ENCODE measurements at places on chromosomes 11 and 22. TPM values are rescaled to one million over a fixed set of nuclear protein-coding genes. Genes with fewer than 3 reads are reported as not detected.

- H3K36me3 ChIP-seq: no peaks in the 10 kb centered on the region
- no peak for DNase-seq
Measured at GRCh38 chr11:94100253-94100652, 28.4 kb upstream of the PANX1 start.

- H3K4me1 ChIP-seq: no peaks in the 10 kb centered on the region
- DNase-seq: no peak
- no peak overlapping the region for H3K27ac ChIP-seq
- no peaks in the 10 kb centered on the region for H3K36me3 ChIP-seq
- H3K27me3 ChIP-seq: peaks cover 3% of the 10 kb centered on the region
Measured at GRCh38 chr11:70020336-70021214, 57.5 kb upstream of the ANO1 start.

Gene CRYBB2
- not detected for total RNA-seq

Gene OSM
- total RNA-seq: 6.3 TPM

GRCh38 chr11:61577383-61578118 is 3.3 kb downstream of the SYT7 start:
- H3K4me3 ChIP-seq: no peak overlapping the region
- peaks cover 10% of the 10 kb centered on the region for H3K27me3 ChIP-seq

Gene MAPK12
- 14.6 TPM for total RNA-seq

DNA sequence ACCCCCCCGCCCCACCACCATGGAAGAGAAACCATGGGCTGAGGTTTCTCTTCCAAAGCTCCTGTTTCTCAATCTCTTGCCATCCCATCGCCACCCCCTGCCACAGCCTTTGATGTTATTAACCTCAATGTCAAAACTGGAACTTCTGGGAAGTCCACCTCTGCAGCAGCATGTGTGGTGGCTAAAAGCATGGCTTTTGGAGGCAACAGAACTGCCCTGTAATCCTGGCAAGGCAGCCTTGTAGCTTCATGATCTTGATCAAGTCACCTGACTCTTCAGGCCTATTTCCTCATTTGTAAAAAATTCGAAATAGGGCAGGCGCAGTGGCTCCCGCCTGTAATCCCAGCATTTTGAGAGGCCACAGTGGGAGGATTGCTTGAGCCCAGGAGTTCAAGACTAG is 3.5 kb upstream of the COX8A start:
- H3K4me1 ChIP-seq: peaks cover 14% of the 10 kb centered on the region
- no peak overlapping the region for H3K4me3 ChIP-seq
- peaks cover under 1% of the 10 kb centered on the region for H3K36me3 ChIP-seq
- no peak overlapping the region for H3K27ac ChIP-seq
- H3K27me3 ChIP-seq: no peaks in the 10 kb centered on the region

Gene TRPC6
- 11.2 TPM for total RNA-seq

DNA sequence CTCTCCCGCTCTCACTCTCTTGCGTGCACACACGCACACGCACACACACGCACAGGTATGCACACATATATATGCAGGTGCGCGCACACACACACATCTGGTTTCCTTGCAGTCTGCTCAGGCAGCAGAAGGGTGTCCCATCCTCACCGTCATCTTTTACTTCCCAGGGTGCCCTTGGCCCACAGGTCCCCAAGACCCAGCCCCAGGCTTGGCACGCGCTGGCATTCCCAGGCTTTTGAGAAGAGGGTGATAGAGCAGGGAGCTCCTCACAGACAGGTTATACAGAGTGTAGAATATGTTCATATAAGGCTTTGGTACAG is 52.0 kb upstream of the SPATA19 start:
- H3K36me3 ChIP-seq: no peaks in the 10 kb centered on the region
- no peak overlapping the region for H3K4me3 ChIP-seq
- no peaks in the 10 kb centered on the region for H3K4me1 ChIP-seq
- no peaks in the 10 kb centered on the region for H3K27me3 ChIP-seq
- no peak overlapping the region for H3K27ac ChIP-seq
- DNase-seq: no peak

Gene KCNQ1OT1
- total RNA-seq: 2.6 TPM

GRCh38 chr11:100612766-100613165 is 74.3 kb upstream of the ARHGAP42 start:
- H3K27me3 ChIP-seq: no peaks in the 10 kb centered on the region
- H3K4me3 ChIP-seq: no peak overlapping the region
- no peaks in the 10 kb centered on the region for H3K36me3 ChIP-seq
- no peak for DNase-seq
- H3K4me1 ChIP-seq: no peaks in the 10 kb centered on the region
- H3K27ac ChIP-seq: no peak overlapping the region

- peaks cover 4% of the 10 kb centered on the region for H3K4me1 ChIP-seq
- no peak overlapping the region for H3K27ac ChIP-seq
- H3K4me3 ChIP-seq: no peak overlapping the region
- no peaks in the 10 kb centered on the region for H3K27me3 ChIP-seq
Measured at GRCh38 chr22:32717337-32718240, 83.9 kb upstream of the TIMP3 start.

DNA sequence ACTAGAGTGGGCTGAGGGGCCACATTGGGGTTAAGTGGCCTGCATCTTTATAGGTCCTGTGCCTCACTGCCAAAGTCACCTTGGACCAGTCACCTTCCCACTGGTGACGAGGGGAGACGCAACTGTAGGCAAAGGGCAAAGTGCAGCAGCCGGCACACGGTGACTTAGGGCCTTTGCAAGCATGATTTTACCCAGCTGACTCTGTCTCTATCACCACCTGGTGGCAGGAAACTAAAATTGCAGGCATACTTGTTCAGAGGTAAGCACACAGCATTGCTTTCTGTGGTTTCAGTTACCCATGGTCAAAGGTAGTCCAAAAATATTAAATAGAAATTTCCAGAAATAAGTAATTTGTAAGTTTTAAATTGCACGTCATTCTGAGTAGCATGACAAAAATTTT is 1164.4 kb downstream of the BRD1 start:
- DNase-seq: no peak
- no peak overlapping the region for H3K4me3 ChIP-seq
- no peaks in the 10 kb centered on the region for H3K4me1 ChIP-seq
- no peak overlapping the region for H3K27ac ChIP-seq
- H3K36me3 ChIP-seq: no peaks in the 10 kb centered on the region

DNA sequence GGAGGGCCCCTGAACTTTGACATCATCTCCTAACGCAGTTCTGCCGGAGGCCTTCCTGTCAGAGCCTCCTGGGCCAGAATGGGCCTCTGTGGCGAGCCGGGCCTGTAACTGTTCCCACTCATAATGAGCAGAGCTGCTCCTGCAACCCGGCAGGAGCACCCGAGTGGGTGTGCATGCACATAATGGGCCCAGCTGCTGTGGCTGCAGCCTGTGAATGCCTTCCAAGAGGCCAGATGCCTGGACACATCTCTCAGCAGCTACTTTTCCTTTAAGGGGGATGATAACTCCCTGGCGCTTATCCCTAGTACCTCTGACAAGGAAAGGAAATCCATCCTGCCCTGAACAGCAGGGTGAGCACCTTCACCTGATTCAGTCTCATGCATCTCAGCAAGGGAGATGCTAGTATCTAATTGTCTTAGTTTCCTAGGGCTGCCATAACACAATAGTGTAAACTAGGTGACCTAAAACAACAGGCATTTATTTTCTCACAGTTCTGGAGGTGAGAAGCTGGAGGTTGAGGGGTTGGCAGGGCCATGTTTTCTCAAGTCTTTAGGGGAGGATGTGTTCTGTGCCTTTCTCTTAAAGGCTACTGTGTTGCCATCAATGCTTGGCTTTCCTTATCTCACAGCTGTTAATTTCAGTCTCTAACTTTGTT is 120.5 kb downstream of the TEAD1 start:
- H3K27me3 ChIP-seq: no peaks in the 10 kb centered on the region
- peaks cover 4% of the 10 kb centered on the region for H3K4me1 ChIP-seq
- no peak overlapping the region for H3K4me3 ChIP-seq
- no peak overlapping the region for H3K27ac ChIP-seq

GRCh38 chr22:42721045-42721434 is 370 bp upstream of the A4GALT start:
- no peak for DNase-seq
- no peak overlapping the region for H3K27ac ChIP-seq
- H3K36me3 ChIP-seq: no peaks in the 10 kb centered on the region
- H3K4me3 ChIP-seq: peak overlapping the region; percentile 65

Gene TRIM6
- total RNA-seq: 4.2 TPM

Gene SIAE
- 71.5 TPM for total RNA-seq

Gene PANX2
- 4.6 TPM for total RNA-seq

DNA sequence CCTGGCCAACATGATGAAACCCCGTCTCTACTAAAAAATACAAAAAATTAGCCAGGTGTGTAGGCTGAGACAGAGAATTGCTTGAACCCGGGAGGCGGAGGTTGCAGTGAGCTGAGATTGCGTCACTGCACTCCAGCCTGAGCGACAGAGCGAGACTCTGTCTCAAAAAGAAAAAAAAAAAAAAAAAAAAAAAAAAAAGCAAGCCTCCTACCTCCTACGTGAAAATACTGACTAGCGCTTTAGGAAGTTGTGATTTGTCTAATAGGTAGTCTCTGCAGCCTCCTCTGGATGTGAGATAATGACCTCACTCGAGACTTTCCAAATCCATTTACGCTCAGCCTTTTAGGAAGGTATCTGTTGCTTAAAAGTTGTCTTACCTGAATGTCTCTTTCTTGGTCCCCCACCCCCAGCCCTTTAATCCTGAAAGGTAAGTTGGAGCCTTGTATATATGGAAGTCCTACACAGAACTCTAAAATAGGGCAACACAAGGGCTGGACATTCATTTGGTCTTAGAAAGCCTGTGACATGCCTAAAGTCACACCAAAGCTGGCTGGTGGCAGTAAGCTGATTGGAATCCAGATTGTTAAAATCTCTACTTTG is 5.5 kb downstream of the SEPTIN3 start:
- DNase-seq: no peak
- no peak overlapping the region for H3K27ac ChIP-seq
- H3K4me3 ChIP-seq: no peak overlapping the region
- no peaks in the 10 kb centered on the region for H3K36me3 ChIP-seq
- H3K27me3 ChIP-seq: peaks cover 79% of the 10 kb centered on the region

GRCh38 chr22:40040927-40041326 is 46.2 kb downstream of the FAM83F start:
- peaks cover 17% of the 10 kb centered on the region for H3K4me1 ChIP-seq
- H3K4me3 ChIP-seq: no peak overlapping the region
- DNase-seq: no peak
- H3K36me3 ChIP-seq: no peaks in the 10 kb centered on the region
- no peaks in the 10 kb centered on the region for H3K27me3 ChIP-seq
- no peak overlapping the region for H3K27ac ChIP-seq

DNA sequence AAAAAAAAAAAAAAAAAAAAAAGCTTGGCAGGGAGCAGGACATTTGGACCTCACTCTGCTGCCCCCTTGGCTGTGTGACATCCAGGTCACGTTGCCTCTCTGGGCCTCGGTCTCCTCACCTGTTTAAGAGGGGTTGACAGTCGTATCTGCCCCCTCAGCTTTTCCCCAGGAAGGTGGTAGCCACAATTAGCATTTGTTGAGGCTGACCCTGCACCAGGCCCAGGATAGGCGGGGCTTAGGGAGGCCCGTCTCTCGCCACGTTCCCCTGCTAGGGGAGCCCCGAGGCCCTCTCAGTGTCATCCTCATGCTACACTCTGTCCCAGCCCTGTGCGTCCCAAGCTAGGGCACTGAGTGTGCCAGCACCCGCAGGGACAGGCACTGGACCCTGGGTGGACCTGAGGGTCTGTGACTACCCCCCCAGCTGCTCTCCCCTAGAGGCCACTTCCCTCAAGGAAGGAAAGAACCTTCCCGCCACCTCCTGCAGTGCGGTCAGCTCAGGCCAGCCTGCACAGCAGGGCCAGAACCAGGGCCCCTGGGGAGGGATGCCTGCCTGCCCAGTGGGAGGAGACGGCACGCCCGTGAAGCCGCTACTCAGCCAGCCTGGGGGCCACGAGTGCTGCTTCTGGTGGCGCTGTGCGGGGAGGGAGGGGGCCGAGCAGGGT is 38.5 kb upstream of the PPARA start:
- peak overlapping the region; percentile 26 for H3K27ac ChIP-seq
- no peak overlapping the region for H3K4me3 ChIP-seq
- H3K27me3 ChIP-seq: no peaks in the 10 kb centered on the region
- H3K36me3 ChIP-seq: no peaks in the 10 kb centered on the region
- peaks cover 28% of the 10 kb centered on the region for H3K4me1 ChIP-seq

DNA sequence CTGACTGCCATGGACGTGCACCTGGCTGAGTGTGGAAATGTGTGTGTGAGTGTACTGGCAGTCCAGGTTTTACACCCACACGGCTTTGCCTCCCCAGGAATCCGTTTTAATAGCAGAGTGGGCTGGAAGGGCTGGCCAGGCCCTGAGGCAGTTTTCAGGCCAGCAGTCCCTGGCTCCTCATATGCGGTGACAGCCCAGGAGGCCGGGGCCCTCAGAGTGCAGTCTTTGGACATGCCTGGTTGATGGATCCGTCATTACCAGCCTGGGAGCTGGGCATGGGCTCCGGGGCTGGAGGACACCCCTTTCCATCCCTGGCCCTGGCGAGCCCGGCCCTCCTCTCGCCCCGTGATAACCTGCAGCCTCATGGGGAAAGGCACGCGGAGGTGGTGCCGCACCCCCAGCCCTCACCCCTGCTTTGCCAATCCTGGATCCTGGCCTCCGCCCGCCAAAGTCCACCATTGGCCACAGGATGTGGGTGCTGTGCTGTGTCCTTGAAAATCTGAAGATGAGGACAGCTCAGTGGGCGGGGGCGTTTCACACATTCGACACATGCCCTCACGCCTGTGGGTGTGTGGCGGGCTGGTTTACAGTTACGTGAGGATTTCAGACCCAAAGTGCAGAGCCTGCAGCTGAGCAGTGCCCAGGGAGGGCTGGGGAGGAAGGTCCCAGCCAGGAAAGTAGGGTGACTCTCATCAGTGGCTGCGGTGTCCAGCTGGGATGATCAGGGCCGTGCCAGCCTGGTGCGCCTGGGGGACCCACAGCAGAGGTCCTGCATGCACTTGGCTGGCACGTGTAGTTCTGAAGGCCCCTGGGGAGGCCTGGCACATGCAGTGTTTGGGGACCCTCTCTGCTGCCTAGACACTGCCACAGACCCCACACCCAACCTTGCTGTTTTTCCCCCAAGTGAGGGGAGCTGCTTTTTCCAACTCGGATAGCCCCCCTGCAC is 55.1 kb downstream of the RTN4R start:
- no peaks in the 10 kb centered on the region for H3K4me1 ChIP-seq
- H3K27ac ChIP-seq: no peak overlapping the region
- no peaks in the 10 kb centered on the region for H3K36me3 ChIP-seq
- no peak overlapping the region for H3K4me3 ChIP-seq
- no peak for DNase-seq

- DNase-seq: no peak
- H3K4me1 ChIP-seq: no peaks in the 10 kb centered on the region
- H3K27me3 ChIP-seq: no peaks in the 10 kb centered on the region
- H3K4me3 ChIP-seq: no peak overlapping the region
- no peak overlapping the region for H3K27ac ChIP-seq
Measured at GRCh38 chr11:115316696-115317095, 187.5 kb downstream of the CADM1 start.

Gene C11orf86
- total RNA-seq: not detected

Gene SNX32
- 1.9 TPM for total RNA-seq

- no peaks in the 10 kb centered on the region for H3K27me3 ChIP-seq
- no peaks in the 10 kb centered on the region for H3K4me1 ChIP-seq
- no peak for DNase-seq
- H3K27ac ChIP-seq: no peak overlapping the region
Measured at GRCh38 chr11:58628446-58628845, 6.0 kb downstream of the CNTF start.

- H3K36me3 ChIP-seq: no peaks in the 10 kb centered on the region
- no peak for DNase-seq
- no peak overlapping the region for H3K4me3 ChIP-seq
- no peaks in the 10 kb centered on the region for H3K4me1 ChIP-seq
Measured at GRCh38 chr11:24567380-24567779, 70.5 kb downstream of the LUZP2 start.

Gene SPON1
- 136 TPM for total RNA-seq

- no peaks in the 10 kb centered on the region for H3K27me3 ChIP-seq
- H3K4me1 ChIP-seq: no peaks in the 10 kb centered on the region
- DNase-seq: no peak
- H3K36me3 ChIP-seq: no peaks in the 10 kb centered on the region
- H3K27ac ChIP-seq: no peak overlapping the region
Measured at GRCh38 chr11:17219016-17219415, 11.2 kb upstream of the PIK3C2A start.

Data from left lung (tissue), 14 donors.